ENCODE measurements at places on chromosomes 12 and 14.

DNA sequence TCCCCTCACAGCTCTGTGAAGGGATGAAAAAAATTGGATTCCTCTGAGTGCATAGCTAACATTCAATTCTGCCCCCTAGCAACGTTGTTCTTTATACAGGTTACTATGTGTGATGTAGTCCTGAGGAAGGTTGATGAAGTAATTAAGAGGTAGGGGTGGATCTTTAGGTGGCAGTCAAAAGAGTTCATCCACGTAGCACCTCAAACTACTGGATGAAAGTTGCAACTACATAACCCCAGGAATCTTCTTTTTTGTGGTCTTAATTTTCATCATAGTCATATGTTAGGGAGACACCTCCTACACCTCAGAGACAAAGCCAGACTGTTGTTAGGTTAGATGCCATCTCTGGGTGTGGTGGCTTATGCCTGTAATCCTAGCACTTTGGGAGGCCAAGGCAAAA, 10.2 kb upstream of the NFE2 start:
- no peak for DNase-seq

GRCh38 chr14:104968541-104969401, 9.4 kb downstream of the AHNAK2 start:
- DNase-seq = no peak

- no peak for DNase-seq
These were observed 139.4 kb downstream of the SLC38A4 start for GRCh38 chr12:46686267-46686942.

DNA sequence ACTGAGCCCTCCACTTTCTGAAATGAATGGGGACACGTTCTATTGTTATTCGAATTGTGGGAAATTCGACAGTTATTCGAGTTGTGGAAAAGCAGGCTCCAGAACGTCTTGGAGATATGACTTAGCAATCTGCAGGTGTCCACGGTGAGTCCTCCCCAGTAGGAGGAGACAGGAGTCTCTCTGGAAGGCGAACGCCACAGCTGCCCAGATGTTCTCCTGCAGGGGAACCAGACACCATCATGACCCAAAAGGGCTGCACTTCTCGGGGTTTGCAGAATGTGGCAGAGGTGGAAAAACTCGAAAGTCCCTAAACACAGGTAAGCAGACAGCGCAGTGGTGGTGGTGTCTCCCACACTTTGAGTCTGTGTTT, 363.6 kb upstream of the SFSWAP start:
- no peak for DNase-seq

GRCh38 chr12:48815126-48816110, 2.9 kb upstream of the CACNB3 start:
- peak; percentile 44 for DNase-seq

DNA sequence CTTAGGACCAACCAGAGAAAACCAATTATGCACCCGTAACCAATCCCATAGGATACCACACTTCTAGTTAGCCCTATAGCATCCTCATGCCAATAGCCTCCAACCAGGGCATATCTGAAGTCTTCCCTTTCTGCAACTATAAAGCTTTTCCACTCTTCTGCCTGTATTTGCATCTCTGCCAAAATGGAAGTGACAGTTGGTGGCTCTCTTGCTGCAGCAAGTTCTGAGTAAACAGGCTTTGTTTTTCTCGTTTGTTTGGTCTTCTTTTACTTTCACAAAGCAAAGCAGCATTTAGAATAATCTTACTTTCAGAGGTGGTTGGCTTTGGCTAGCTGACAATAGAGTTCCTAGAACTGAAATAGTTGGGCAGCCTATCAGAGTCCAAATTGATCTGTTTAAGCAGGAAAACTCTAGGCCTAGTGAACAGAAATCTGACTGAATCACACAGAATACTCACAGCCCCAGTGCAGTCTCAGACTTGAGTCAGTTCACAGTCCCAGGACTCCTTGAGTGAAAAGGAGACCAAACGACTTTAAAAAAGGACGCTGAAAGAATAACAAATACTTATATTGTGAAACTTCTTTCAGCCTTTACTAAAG, 1029.7 kb upstream of the LRFN5 start:
- DNase-seq = no peak

DNA sequence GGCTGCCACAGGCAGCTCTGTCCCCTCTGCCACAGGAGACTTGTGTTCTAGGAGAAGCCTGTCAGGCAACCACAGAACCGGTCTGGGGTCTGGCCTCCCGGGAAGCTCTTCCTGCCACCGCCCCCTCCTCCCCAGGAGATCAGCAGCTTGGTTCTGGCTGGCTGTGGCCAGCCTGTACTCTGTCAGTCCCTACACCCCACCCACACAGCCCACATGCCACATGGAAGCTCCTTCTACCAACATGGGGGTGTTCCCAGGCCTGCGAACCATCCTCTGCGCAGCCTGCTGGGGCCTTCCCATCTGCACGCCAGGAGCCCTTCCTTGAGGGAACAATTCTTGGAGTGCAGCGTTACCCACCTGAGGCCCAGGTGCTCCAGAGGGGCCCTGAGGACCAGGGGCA, 16.8 kb downstream of the TMEM106C start:
- no peak for DNase-seq

- no peak for DNase-seq
These were observed 206.9 kb downstream of the TMEM132D start for GRCh38 chr12:129696926-129697325.

DNA sequence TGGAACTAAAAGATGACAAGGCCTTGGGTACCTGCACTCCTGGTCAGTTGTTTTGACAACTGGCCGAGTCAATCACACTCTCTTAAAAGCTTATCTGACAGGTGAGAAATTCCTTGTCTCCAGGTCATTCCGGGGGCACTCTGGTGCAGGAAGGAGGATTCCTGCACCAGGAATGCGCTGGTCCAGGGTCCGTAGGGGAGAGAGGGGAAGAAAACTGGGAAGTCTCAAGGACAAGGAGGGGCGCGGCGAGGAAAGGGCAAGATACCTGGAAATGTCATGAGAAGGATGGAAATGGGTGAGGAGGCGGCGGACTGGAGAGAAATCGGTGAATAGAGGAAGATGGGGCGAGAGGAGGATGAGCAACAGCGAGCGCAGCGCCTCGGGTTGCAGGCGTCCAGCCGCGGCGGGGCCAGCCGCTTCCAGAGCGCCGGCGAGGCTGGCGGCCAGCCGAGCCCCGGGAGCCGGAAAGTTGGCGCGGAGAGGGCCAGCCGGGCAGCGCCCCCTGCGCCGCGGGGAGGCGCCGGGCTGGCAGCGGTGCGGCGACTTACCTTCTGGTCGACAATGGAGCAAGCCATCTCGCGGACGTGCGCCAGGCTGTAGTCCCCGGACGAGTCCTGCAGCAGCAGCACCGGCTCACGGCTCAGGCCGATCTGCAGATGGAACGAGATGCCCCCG, 809 bp downstream of the PRKD1 start:
- DNase-seq = peak; percentile 76

DNA sequence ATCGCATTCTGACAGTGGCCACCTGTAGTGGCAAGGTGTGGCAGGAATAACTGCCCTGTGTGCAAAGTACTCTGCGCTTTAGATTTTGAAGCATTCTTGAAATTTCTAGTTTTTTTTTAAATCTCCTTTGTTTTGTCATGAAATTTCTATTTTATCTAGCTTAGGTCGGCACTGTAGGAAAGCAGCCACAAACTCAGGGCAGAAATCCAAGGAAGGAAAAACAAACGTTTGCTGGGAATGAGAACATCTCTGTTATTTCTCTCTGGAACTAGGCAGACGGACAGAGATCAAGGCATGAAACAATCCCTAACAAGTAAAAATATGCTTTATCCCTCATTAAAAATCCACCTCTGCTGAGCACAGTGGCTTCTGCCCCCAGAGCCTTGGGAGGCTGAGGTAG, 1.3 kb upstream of the NR2C1 start:
- no peak for DNase-seq

GRCh38 chr12:118166946-118167345, 31.0 kb downstream of the PEBP1 start:
- no peak for DNase-seq

DNA sequence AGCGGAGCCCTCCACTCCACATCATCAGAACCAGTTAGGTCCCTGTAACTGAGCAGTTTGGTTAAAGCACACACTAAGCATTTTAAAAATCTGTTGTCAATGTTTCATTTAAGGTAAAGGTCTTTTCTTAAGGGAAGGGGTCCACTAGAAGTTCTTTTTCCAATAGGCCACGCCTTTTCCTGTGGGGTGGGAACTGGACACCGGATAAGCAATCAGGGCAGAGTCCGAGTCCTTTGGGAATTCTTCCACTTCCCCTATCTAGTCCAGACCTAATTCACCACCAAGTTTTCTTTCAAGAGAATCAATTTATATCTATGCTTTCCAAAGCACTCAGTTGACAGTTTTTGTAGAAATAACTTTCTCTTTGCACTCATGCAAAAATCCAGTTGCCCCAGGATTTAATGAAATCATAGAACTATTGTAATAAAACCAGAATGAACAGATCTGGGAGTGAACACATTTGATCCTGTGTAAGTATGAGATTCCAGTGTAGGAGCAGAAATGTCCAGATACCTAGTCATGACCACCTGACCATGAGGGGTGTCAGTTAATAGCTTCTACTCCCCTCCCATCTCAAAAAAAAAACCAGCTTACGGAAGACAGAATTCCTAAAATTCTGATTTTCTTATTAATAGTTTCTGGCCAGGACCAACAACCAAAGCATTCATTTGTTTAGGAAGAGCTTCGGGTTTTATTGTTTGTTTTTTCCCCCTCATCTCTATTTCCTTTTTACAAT, 11.7 kb downstream of the VPS37B start:
- DNase-seq = no peak

DNA sequence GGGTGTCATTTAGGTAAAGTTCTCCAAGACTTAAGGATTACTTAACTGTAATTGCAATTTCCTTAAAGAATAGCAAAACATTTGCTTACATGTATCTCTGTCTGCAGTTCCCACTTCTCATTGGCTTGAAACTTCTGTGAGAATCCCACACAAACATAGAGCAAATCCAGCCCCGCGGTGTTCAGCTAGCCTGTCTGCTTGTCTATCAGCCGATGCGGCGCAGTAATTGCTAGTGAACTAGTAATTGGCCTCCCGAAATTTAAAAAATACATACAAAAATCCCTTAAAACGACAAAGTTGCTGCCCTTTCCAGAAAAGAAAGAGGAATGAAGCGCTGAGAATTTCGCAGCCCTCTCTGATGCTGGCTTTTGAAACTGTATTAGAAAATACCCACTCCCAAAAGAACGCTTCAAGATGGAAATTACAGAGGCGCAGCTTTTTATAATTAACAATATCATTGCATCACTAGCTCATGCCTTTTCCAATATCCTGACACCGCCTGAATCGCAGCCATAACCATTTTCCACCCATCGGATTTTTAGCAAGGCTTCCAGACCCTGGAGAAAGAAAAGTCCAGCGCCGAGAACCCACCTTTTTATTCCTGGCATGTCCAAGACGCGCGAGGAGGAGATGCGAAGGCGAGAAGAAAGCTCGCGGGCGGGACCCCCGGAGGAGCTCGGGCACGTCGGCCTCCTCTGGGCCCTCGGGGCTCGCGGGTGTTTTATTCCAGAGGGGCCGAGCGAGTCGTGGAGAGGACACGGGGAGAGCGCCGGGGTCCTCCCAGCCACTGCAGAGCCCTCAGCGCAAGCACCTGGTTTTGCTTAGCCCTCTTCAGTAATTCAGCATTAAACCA, 646 bp downstream of the FBLN5 start:
- peak; percentile 18 for DNase-seq

GRCh38 chr12:54251667-54252284, 28.1 kb downstream of the CBX5 start:
- peak; percentile 30 for DNase-seq

- DNase-seq = no peak
These were observed 51.1 kb upstream of the C14orf180 start for GRCh38 chr14:104528496-104528895.

DNA sequence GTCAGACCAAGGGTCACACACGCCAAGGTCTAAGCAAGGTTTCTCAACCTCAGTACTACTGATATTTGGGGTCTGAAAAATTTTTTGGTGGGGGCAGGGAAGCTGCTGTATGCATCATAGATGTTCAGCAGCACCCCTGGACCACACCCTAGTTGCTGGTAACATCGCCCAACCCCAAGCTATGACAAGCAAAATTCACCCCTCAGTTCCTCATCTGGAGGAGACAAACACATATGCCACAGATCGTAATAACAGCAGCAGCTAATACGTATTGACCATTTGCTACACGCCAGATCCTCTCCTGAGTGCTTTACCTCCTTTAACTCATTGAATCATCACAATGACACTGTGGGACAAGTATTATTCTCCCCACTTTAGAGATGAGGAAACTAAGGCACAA, 46.4 kb downstream of the ACTN1 start:
- no peak for DNase-seq

DNA sequence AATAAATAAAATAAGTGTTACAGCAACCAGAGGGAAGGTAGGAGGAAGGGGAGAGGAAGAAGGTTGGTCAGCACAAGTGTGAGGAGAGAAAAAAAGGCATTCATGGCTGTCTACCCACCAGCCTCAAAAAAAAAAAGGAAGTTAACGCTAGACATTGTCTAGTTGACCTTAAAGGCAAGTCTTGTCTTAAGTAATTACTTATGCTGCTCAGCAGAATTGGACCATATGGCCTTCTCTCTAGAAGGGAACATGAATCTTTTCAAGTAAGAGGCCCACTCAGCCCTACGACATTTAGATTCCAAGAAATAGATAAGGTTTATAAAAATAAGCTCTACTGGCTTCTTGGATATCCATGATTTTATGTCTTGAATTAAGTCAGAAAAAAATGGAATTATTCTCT, 172.7 kb downstream of the ETNK1 start:
- peak; percentile 71 for DNase-seq

- no peak for DNase-seq
These were observed 15.6 kb downstream of the OTX2 start for GRCh38 chr14:56794557-56795283.

DNA sequence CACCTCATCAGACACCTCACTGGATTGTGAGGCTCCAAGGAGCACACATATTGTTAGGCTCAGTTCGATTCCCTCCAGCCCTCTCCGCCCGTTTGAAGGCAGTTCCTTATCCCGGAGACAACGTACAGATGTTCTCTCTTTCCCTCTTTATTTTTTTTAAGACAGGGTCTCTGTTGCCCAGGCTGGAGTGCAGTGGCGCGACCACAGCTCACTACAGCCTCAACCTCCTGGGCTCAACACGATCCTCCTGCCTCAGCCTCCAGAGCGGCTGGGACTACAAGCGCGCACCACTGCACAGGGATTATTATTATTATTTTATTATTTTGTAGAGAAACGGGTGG, 718 bp upstream of the TROAP start:
- no peak for DNase-seq

DNA sequence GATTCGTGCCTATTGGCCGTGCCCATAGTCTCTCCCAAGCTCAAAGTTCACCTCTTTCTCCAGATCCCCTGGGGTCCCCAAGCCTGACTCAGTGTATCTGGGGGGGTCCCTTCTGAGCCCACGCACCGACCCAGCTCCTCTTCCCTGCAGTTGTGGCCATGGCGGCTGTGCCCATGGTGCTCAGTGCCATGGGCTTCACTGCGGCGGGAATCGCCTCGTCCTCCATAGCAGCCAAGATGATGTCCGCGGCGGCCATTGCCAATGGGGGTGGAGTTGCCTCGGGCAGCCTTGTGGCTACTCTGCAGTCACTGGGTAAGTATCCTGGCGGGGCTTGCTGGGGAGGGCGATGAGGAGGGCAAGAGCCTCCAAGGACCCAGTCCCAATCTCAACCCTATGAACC, 5.1 kb downstream of the IFI27 start:
- DNase-seq = no peak

GRCh38 chr12:131751335-131751734, 40.4 kb downstream of the SFSWAP start:
- DNase-seq = no peak
